ENCODE measurements at places on chromosomes 4 and X.

GRCh38 chr4:70600305-70600704 lies 8.2 kb downstream of the AMBN start:
- no peak for DNase-seq

DNA sequence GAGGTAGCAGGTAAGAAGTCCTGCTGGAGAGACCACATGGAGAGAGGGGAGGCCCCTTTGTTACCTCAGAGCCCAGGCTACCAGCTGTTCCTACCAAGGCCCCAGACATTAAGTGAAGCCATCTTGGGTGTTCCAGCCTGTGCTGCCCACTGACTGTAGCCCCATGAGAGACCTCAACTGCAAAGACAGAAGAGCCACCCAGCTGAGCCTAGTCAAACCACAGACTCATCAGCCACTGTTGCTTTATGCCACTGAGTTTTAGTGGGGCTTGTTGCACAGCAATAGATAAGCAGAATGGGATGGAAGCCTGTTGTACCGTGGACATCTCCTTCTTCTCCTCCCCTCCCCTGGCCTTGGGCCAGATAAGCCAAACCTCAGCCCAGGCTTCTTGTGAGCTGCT lies 83.9 kb downstream of the ADRA2C start:
- DNase-seq: no peak

DNA sequence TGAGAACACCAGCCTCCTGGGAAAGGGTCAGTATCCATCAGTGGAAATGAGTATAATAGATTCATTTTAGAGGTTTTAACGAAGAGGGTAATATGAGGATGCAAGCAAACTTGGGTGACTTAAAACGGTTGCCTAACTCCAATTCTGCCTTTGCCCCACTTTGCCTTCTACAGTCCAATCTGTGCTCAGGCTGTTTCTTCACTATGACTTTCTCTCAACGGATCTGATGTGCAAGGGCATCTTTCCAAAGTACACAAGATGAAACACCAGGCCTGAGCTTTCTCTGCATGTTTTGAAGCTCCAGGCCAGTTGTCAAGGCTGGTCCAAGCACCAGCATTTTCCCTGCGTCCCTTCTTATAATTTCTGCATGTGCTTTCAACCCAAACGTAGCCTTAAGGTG lies 68.0 kb upstream of the TMEM164 start:
- DNase-seq: no peak

GRCh38 chr4:108512615-108513505 lies 107.5 kb upstream of the RPL34 start:
- DNase-seq: peak; percentile 57

GRCh38 chr4:1374706-1375045 lies 27.7 kb downstream of the UVSSA start:
- no peak for DNase-seq

- DNase-seq: no peak
Measured at GRCh38 chr4:101667348-101667747, 123.2 kb upstream of the BANK1 start.

DNA sequence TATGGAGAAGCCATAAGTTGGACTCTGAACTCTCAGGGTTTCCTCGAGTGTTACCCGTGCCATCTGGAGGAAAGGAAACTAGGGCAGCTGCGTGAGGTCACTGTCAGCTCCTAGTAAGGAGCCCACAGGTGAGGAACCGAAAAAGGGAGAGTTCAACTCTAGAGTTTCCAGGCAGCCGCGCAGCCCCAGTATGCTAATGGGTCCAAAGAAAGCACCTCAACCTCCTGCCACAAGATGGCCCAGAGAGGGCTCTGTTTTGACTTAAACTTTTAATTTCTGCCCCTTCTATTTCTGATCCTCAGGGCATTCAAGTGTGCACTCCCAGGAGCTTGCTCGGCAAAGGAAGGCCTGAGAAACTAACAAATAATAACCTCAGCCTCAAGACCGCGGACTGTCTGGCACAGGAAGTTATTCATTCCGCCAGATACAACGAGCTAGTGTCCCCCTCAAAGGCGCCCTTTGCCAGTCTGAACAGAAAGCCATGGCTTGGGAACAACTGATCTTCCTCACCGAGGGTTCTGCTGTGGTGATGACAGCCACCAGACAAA lies 13.9 kb downstream of the SCARB2 start:
- DNase-seq: no peak

DNA sequence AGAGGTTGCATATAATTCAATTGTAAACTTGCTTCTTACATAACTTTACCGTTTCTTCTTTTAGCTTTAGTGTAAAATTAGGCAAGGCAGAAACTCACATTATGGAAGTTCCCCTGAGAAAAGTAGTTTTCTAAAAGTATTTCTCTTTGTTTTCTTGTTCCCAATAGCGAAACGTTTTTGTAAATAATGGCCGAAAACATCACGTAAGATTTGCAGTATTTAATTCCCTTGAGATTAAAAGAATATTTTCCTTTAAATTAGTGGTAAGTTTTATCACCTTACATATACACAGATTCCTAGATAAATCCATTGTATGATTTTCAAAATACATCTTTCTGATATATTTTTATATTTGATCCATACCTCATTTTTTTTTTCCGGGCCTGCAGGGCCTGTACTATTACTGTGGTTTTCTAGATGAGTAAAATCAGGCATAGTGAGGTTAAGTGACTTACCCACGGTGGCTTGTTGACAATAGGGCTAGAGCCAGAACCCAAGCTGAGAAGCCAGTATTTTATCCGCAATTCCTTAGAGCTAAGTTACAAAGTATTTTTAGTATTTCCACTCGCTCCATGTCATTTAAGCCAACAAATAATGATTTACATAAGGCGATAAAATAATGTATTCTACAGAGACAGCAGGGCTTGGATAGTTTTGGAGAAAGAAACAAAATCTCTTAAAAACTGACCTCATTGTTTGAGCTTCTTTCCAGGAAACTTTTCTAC lies 82.2 kb upstream of the VEGFC start:
- DNase-seq: peak; percentile 39

- no peak for DNase-seq
Measured at GRCh38 chr4:139481465-139481864, 27.5 kb downstream of the RAB33B start.

DNA sequence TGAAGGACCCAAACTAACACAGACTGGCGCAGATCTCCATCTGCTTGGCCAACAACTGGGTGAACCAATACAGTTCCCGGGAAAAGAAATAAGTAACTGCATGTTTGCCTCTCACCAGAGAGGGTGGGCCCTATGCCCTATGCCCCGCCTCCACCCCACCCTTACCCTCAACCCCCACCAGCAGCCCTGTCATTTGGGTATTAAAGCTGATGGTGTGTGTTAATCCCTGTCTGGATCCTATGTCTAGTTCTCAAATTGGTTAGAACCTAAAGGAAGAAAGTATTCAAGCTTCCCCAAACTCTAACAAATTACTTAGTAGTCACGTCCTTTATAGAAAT lies 19.0 kb downstream of the SMPX start:
- no peak for DNase-seq

- DNase-seq: no peak
Measured at GRCh38 chr4:184315675-184316359, 98.1 kb upstream of the ENPP6 start.

DNA sequence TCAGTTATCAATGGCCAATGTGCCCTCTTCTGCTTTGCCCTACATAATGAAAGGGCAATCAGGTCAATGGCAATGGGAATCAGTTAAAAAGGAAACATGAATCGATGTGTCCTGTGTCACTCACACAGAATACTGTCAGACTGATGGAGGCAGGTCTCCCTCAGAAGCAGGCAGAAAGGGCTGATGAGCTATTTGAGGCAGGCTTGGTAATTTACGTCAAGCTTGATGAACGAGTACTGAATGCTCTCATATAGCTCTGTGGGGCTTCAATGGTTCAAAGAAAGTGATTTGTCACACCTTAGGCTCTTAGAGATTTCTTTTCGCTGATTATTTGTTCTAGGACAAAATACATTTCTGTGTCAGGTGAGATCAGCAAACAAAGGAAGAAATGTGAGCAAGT lies 22.6 kb upstream of the TBC1D1 start:
- no peak for DNase-seq

DNA sequence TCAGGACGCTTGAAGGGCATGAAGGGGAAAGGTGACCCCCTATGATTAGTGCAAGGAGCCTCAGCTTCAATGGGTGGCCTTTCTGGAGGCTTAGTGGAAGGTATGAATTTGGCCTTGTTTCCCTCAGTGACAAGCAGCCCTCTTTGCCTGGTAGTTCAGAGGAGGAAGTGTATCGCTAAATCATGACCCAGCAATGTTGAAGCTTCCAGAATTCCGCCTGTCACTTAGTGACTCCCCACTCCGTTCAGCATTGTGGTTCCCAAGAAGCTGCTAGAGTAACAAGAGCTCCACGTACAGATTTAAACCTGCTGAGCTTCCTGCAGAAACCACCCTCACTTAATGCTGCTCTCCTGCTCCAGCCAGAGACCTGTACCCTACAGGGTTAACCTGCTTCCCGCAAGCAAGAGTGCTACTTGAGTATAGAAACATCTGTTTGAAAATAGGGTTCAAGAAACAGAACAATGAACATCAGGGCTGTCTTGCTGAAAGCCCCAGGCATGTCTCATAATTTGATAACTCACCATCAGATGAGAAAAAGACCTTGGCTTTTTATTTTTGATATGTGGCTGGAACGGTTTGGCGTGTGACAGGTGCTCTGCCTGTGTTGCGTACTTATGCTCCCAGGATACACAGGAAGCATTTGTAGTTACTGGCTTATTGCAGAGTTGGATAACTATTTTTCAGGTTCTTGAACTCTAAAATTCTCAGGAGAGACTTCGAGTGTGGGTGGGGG lies 105.2 kb downstream of the UCHL1 start:
- DNase-seq: no peak

DNA sequence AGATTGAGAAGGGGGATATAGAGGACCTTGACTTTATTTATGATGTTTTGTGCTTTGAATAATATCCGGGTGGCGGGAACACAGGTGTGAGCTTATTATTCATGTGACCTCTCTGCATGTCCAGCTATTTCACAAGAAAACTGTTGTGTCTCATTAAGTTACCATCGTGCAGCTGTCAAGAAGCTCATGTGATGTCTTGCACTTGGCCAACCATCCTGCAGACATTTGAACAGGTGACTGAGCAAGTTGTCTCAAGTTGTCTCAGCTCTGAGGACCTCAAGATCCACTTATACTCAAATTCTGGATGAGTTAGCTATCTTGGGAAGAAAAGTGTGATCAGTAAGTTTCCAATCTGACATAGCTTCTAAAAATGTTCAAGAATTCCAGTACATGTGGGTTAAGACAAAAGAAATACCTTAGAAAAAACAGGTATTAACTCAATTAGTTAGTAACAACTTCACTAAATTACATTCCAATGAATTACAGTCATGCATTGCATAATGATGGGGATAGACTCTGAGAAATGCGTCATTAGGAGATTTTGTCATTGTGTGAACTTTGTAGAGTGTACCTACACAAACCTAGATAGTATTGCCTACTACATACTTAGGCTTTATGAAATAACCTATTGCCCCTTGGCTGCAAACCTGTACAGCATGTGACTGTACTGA lies 462.2 kb downstream of the INPP4B start:
- no peak for DNase-seq

DNA sequence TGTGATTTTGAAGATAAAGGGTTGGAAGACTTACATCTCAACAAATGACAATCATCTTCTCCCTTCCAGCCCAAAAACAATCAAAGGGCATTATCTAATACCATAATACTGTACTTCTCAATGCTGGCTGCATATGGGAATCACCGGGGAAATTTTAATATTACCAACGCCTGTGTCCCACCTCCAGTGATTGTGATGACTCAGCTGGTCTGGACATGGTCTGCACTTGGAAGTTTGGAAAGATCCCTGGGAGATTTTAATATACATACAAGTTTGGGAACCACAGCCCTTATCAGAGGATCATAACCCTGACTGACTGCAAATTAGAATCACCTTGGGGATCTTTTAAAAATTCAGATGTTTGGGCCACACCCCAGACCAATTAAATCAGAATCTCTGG lies 29.9 kb downstream of the ARL13A start:
- DNase-seq: no peak

DNA sequence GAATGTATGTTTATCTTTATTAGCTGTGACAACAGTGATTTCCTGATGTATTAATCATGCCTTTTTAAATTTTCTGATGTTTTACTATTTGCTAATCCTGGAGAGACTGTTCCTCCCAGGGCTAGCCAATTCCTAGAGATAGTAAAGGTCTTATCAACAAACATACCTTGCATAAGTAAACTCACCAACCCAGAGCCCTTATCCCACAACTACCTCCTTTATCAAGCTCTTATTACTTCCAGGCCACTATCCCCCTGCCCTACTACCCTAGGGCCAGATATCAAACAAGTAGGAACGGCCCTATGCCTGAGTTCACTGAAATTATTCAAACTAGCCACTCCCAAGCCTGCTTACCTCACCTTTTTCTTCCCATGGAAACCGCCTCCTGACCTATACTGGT lies 58.2 kb upstream of the NPNT start:
- no peak for DNase-seq

GRCh38 chrX:75547783-75548182 lies 24.9 kb upstream of the ZDHHC15 start:
- peak; percentile 0 for DNase-seq

GRCh38 chr4:139641218-139641617 lies 24.4 kb upstream of the MGST2 start:
- peak; percentile 39 for DNase-seq

DNA sequence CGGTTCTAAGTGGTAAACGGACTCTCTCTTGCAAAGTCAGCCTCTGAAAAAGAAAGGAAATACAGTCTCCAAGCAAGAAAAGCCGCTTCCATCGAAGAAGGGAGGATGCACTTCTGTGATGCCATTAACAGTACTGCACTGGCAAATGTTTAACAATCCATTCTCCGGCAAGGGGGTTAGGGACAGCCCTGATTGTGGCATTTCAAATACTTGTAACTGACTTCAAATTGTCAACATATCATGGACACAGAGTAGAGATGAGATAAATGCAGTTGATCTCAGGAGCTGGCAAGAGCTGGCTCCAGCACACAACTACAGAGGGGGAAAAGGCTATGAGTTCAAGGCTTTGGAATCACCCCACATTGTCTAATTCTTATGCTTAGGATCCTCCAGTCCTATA lies 146.8 kb downstream of the SLC7A11 start:
- DNase-seq: no peak

GRCh38 chr4:118955515-118955914 lies 66.9 kb downstream of the SYNPO2 start:
- DNase-seq: peak; percentile 88

DNA sequence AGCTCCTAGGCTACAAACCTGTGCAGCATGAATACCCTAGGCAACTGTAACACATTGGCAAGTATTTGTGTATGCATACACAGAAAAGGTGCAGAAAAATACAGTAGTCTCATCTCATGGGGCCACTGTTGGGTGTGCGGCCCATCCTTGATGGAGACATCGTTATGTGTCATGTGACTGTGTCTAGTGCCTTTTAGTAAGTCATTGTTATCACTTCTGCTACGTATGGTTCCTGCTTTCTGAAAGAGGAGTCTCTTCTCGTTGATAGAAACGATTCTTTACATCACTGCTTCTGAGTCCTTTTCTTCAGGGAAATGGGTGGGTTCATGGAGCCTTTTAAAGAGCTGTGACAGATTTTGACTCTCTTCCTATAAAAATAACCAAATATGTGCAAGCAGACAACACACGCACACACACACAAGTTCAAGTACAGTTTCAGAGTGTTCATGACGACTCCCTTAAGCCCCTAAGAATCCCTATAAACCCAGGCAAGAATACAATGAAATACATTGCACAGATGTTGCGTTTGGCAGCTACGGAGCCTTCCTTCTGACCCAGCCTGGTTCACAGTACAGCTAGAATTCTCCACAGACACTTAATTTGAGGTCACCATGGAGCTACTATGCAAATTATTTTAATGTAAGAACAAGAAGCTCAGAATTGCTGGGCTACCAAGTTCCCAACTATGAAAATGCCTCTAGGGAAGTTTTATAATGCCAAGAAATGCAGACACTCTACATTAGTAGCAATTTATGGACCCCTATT lies 10.2 kb upstream of the STK32B start:
- no peak for DNase-seq

- DNase-seq: peak; percentile 77
Measured at GRCh38 chr4:171017593-171017992, 795.6 kb upstream of the GALNTL6 start.

Data from fibroblast of skin of scalp (primary cell).